ENCODE measurements at places on chromosomes 7 and 10. TPM values are rescaled to one million over a fixed set of nuclear protein-coding genes. Genes with fewer than 3 reads are reported as not detected.

DNA sequence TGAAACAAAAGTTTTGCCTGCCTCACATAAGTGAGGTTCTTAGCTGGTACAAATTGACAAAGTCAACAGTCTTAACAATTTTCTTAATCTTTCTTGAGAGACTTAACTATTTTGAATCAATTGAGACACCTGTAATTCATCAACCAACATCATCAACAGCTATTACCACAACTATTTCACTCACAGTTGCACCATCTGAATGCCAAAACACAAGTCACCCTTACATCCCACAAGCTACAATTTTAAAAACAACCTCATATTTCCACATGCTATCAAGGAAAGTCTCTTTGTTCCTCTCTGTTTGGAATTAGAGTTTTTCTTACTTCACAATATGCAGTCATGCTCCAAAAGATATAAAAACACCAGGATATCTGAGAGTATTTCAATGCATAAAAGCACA lies 4.9 kb downstream of the SMURF1 start:
- DNase-seq = no peak

- no peak for DNase-seq
These were observed 59.9 kb downstream of the ADARB2 start for GRCh38 chr10:1677307-1677939.

DNA sequence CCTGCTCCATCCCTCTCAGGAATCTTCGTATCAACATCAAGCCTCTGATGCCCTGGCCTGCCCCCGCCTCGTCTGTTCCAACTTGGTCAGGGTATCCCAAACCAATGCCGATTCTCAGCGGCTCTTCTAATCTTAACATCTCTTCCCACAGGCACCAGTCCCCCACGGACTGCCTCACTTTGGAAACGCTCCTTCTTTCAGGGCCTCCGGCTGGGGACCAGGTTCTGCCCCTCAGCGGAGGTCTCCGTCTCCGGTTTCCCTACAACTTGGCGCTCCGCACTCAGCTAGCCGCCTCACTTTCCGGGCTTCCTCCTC lies 488 bp downstream of the ABCF2 start:
- no peak for DNase-seq

- no peak for DNase-seq
These were observed 14.6 kb downstream of the TMEM243 start for GRCh38 chr7:87204933-87205332.

- DNase-seq = no peak
These were observed 209.2 kb downstream of the GPAM start for GRCh38 chr10:111974325-111974724.

- no peak for DNase-seq
These were observed 78.8 kb downstream of the RALA start for GRCh38 chr7:39702133-39702532.

- DNase-seq = no peak
These were observed 31.3 kb upstream of the LSM8 start for GRCh38 chr7:118152654-118153053.

DNA sequence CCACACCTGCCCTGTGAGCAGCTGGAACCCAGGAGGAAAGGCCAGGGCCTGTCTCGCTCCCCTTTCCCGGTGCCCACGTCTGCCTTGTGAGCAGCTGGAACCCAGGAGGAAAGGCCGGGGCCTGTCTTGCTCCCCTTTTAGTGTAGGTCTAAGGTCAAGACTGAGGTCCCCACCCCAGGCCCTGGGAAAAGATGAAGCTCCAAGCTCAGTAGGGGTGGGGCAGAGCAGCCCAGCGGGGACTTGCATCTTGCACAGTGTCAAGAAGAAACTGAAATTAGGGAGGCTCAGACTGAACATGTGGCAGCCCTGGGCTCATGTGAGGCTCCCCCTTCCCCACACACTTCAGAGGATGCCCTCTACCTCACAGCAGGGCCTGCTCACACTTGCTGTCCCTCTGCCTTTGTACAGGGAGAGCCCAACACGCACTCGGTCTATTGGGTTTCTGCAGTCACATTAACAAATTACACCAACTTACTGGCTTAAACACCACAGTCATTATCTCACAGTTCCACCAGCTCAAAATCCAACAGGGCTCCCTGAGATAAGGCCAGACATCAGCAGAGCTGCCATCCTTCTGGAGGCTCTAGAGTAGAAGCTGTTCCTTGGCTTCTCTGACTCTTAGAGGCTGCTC lies 12.4 kb downstream of the POLL start:
- DNase-seq = no peak

GRCh38 chr10:75070476-75070875 lies 41.0 kb upstream of the SAMD8 start:
- DNase-seq = no peak

DNA sequence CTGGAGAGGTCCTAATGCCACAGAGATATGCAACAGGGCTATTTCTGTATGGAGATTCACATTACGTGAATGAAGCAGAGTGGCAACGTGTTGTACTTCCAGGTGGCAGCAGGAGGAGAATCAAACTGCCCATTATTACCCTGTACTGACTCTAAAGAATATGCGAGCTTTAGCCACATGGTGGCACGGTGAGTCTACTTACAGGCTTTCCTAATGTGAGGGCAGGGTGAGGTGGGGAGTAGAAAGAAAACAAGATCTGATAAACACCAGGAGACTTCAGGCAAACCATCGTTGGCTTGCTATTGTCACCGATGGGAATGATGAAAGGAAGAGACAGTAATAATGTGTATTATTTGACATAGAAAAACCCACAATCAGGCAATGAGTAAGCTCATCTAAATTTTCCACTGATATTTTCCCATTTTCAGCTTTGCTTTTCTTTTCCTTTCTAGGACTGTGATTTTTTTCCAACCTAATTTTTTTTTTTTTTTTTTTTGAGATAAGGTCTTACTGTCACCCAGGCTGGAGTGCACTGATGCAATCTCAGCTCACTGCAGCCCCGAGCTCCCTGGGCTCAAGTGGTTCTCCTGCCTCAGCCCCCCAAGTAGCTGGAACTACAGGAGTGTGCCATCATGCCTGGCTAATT lies 164.3 kb downstream of the BTAF1 start:
- peak; percentile 57 for DNase-seq

GRCh38 chr7:35512716-35513115 lies 182.2 kb downstream of the HERPUD2 start:
- no peak for DNase-seq

GRCh38 chr10:16360001-16360400 lies 76.8 kb upstream of the PTER start:
- DNase-seq = no peak

- DNase-seq = no peak
These were observed 324.4 kb upstream of the AOAH start for GRCh38 chr7:37048674-37049073.

DNA sequence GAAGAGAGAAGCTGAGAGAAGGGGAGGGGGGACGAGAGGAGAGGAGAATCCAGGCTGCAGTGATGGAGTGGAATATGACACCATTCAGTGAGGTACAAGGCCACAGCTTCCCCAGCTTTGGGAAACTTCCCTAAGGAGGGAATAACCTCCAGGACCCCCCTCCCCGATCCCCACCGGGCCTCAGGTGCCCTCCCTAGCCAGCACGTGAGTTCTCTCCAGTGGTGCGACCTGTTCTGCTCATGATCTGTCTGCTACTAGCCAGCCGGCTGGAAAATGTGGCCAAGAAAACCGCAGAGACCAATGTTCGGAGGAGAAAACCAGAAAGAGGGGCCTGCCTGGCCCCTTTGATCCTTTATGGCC lies 39.9 kb upstream of the AGK start:
- DNase-seq = no peak

DNA sequence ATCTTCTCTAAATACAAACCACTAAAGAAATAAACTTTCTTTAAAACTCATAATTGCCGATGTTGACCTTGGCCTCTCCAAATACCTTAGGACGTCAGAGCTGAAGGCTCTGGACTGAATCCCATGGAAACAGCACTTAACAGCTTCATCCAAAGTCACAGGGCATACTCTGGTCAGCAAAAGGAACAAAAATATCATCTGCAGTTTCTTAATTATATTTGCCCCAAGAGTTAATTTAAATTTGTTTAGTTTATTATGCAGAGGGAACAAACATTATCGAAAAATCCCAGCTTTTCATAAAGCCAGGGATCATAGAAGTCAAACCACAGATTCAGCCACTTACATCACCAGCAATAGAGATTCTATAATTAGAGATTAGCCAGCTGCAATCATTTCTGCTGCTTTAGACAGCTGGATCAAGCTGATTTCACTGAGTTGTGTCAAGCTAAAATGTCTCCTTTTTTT lies 20.5 kb upstream of the FAM13C start:
- no peak for DNase-seq

DNA sequence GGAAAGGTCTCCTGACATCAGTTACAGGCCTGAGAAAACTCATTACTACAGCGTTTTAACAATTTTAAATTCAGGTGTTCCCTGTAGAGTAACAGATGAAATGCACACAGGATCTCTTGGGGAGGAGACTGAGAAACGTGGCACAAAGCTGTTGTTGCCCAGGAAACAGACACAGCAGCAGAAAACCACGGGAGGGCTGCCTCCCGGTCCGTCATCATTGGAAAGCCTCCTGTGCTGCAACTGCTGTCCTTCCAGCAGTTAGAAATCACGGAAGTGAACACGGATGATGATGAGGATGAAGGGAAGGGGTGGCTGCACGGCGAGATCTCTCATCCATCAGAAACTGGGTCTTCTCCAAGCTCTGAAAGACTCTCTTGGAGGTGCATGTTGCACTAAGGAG lies 94.6 kb upstream of the RNF32 start:
- no peak for DNase-seq

GRCh38 chr7:5591278-5591874 lies 167.7 kb upstream of the TNRC18 start:
- no peak for DNase-seq

DNA sequence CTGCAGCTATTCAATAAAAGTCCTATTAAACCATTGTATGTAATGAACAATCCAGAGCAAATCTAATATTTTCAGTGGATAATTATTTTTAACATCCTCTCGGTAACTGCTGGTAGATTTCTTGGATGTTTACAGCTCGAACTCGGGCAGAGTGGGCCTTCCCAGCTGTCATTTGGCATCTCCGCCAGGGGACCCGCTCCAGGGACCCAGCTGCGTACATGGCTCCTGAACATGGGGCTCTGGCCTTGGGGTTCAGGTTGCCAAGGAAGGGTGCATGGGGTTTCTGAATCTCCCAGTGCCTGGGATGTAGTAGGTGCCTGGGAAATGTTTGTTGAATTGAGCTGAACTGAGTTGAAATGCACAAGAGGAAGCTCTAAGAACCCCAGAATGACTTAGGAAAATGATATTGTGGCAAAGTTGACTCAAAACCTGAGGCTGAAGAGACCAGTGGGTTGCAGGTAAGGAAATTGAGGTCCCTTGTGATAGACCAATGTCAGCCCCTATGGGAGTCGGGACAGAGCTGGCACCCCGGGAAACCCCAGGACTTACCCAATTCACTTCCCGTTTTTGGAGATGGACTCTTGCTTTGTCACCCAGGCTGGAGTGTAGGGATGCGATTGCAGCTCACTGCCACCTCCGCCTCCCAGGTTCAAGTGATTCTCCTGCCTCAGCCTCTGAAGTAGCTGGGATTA lies 228.4 kb downstream of the CUX1 start:
- no peak for DNase-seq

- DNase-seq = no peak
These were observed 822 bp downstream of the ZNF800 start for GRCh38 chr7:127391591-127392181.

GRCh38 chr7:123275036-123275753 lies 75.4 kb upstream of the SLC13A1 start:
- DNase-seq = no peak

DNA sequence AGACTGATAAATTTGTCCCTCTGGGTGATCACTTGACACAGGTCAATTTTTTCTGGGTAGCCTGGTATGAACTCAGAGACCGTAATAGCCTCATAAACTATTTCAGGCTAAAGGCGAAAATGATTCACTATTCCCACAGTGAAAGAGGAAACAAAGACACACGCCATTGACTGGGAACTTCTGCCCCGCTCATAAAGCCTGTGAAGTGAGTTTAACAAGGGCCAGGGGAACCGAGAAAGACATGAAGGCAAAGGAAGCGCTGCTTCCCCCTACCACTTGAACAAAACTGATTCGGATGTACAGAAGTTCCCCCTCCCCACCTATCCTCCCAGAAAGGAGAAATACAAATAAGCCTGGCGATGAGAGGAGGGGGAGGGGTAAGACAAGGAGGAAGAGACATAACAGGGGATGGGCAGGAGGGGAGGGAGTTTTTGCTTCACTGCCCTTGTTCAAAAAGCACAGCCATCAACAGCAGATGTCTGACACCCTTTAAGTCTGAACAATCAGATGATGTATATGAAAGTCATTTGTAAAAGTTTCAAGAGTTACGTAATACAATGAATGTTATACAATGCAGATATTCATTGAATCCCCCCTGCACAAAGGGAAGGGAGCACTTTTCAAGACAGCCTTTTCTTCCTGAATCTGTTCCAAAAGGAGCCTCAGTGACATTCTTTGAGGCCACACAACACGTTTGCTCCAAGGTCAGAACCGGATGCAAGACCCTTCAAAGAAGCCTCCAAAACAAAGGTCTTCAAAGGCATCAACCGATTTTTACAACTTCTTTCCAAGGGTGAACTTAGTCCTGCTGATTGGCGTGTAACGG lies 734 bp downstream of the ABCB4 start:
- no peak for DNase-seq

GRCh38 chr7:136336932-136337331 lies 359.8 kb upstream of the MTPN start:
- DNase-seq = no peak

DNA sequence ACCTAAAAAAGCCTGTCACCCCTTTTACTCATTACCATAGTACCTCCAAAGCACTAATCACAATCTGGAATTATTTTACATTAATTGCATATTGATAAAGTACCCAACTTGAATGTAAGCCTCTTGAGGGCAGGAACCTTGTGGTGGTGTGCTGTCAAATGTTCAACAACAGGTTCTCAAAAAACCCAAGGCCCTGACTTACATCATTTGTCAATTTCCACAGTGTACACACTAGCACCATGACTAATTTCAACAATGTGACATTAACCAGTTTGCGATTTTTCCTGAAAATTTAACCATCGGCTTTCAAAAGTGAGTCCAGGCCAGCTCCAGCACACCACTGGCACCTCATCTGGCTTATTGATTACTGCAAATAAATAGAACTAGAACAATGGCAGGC lies 87.5 kb downstream of the SVOPL start:
- DNase-seq = no peak

- no peak for DNase-seq
These were observed 218.6 kb upstream of the SLC26A5 start for GRCh38 chr7:103664577-103664976.

- no peak for DNase-seq
These were observed 510.0 kb downstream of the ANKRD7 start for GRCh38 chr7:118734541-118734940.

GRCh38 chr7:27459731-27460053 lies 203.0 kb downstream of the HIBADH start:
- DNase-seq = no peak

The TUBB8 gene
- not detected for total RNA-seq

The C10orf53 gene
- total RNA-seq = not detected

The LRIT1 gene
- not detected for total RNA-seq

The KCNH2 gene
- total RNA-seq = 0.07 TPM

The ZP3 gene
- total RNA-seq = 1.3 TPM

The SPDYE18 gene
- 0.28 TPM for total RNA-seq

The MINDY4 gene
- 2.2 TPM for total RNA-seq

The DDX56 gene
- 68.5 TPM for total RNA-seq

The ELOVL3 gene
- total RNA-seq = not detected

The DNAJC2 gene
- 21.9 TPM for total RNA-seq

The ABHD11 gene
- total RNA-seq = 11.9 TPM

The SUN3 gene
- total RNA-seq = not detected

Data from pulmonary artery endothelial cell (primary cell).